Activated T-cell treated with anti-CD3 and anti-CD28 coated beads for 4 hours (primary cell): ENCODE measurements at places on chromosomes 5 and 9.

GRCh38 chr9:1775230-1775629, 239.9 kb upstream of the SMARCA2 start:
- DNase-seq = no peak

GRCh38 chr9:123311250-123311752, 42.9 kb upstream of the STRBP start:
- DNase-seq = no peak

DNA sequence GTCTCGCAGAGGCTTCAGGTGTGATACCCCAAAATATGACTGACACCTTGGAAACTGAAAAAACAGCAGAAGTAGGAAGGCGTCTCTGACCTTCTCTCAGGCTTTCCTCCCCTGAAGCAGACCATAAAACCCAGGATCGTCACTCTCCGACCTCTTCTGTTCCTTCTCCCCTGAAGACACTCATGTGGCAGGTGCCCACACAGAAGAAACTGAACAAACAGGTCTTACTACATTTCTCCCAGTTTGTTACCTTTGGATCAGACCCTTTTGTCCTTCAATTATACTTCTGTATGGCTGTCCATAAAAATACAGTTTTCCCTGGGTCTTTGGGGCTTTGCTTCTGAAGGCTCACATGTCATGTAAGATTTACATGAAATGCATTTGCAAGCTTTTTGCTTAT, 10.3 kb upstream of the PRUNE2 start:
- no peak for DNase-seq

- DNase-seq = no peak
These were observed 12.8 kb downstream of the FER start for GRCh38 chr5:108760512-108760911.

DNA sequence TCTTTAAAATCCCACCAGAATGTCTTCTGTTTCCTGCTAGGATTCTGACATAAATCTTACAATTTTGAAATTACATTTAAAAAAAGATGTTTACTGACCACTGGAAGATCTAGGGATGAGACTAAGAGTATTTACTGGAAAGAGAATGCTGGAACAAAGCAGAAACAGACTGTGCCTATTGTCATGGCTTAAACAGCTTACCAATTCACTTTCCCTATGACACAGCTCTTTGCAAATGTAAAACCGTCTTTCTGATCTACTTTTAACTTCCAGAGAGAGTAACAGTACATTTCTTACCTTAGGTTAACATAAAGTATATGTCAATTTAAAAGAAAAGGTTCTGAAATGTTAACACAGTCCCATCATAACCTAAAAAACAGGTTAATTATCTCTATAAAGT, 10.7 kb downstream of the GIN1 start:
- DNase-seq = no peak

- no peak for DNase-seq
These were observed 80.3 kb downstream of the PSD2 start for GRCh38 chr5:139875957-139876356.

DNA sequence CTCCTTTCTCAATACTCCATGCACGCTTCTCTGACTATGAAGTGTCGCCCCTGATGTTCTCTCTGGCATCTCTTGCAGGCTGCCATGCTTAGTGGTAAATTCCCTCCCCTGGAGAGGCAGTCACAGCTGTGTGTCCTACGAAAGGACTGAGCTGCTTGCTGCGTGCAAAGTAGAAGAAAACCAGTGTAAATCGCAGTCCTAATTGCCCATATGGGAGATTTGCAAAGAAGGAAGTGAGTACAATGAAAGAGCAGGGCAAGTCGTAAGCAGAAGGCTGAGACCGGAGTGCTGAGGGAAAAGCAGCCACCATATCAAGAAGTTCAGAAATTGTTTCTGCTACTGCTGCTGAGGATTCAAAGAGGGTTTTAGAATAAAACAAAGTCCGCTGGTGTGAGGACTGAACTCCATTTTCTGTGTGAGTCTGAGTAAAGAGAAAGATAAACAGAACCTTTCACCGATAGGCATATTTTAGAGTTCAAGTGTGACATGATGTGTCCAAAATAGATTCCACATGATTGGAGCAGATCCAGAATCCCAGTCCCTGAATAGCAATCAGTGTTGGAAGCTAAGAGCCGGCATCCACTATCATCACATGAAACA, 507.8 kb upstream of the MPDZ start:
- no peak for DNase-seq
